Smooth muscle cell of the coronary artery (primary cell): ENCODE measurements at places on chromosomes 4 and X. TPM values are rescaled to one million over a fixed set of nuclear protein-coding genes. Genes with fewer than 3 reads are reported as not detected.

TMEM35A gene
- 8.0 and 13.2 TPM in 2 replicates for total RNA-seq

DUX4 gene
- total RNA-seq, result not detected in 2 replicates

ARL9 gene
- total RNA-seq, result 0.08 and 0.12 TPM in 2 replicates

RTL3 gene
- total RNA-seq, result 0.12 TPM in 1 of 2 replicates, not detected in the other

RAB9B gene
- 0.94 and 1.5 TPM in 2 replicates for total RNA-seq

CSAG1 gene
- not detected in 2 replicates for total RNA-seq

SOWAHD gene
- 0.23 and 1.1 TPM in 2 replicates for total RNA-seq

RBMXL3 gene
- total RNA-seq, result not detected in 2 replicates

ADH7 gene
- total RNA-seq, result 0.70 TPM in 1 of 2 replicates, not detected in the other
